ENCODE measurements at places on chromosomes 3 and 15. TPM values are rescaled to one million over a fixed set of nuclear protein-coding genes. Genes with fewer than 3 reads are reported as not detected.

The GPR62 gene
- not detected for total RNA-seq

The CACNA2D3 gene
- 7.3 TPM for total RNA-seq

The NME9 gene
- not detected for total RNA-seq

DNA sequence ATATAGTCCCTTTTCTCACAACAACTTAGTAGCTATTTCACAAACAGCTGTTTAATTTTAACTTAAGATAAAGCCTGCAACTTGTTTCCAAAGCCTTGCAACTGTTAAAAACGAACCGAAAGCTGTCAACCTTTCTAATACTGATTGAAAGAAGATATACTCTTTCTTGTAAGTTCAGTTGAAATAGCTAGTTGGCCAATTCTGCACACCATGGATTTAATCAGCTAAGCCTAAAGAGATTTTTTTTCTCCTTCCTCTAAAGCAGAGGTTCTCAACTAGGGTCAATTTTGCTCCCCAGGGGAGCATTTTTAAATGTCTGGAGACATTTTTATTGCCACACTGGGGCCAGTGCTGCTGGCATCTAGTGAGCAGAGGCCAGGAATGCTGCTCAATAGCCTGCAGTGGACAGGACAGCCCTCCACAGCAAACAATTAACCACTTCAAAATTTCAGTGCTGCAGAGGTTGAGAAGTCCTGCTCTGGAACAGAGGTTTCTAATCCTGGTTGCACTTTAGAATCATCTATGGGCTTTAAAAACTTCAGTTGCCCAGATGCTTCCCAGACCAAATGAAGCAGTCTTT, 26.2 kb downstream of the MINDY4B start:
- no peaks in the 10 kb centered on the region for H3K36me3 ChIP-seq
- H3K4me3 ChIP-seq, result no peak overlapping the region
- no peak for DNase-seq

DNA sequence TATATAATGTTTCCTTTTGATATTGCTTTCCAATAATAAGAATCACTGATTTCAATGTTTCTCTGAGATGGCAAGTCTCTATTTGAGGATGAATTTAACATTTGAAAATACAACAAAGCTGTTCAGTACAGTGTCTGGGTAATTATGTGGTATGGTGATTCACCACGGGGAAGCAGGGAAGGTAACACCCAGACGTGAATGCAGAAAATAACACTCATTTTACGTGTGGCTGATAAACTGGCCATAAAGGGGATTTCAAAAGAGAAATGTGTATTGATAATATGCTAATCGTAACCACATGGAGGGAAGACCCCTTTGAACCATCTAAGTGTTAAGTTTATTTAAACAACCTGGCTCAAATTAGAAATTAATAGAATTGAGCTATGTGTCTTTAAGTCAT, 344.6 kb downstream of the GRM7 start:
- H3K27ac ChIP-seq, result no peak overlapping the region
- no peak for DNase-seq
- H3K27me3 ChIP-seq, result no peaks in the 10 kb centered on the region
- H3K4me3 ChIP-seq, result peak overlapping the region; percentile 28

GRCh38 chr3:38646062-38646461, 3.4 kb downstream of the SCN5A start:
- DNase-seq, result no peak
- H3K4me3 ChIP-seq, result no peak overlapping the region
- peaks cover 7% of the 10 kb centered on the region for H3K4me1 ChIP-seq
- no peak overlapping the region for H3K27ac ChIP-seq

GRCh38 chr3:23685541-23686258, 120.1 kb upstream of the UBE2E1 start:
- no peak for DNase-seq
- H3K36me3 ChIP-seq, result no peaks in the 10 kb centered on the region
- no peaks in the 10 kb centered on the region for H3K27me3 ChIP-seq
- H3K4me3 ChIP-seq, result no peak overlapping the region
- H3K27ac ChIP-seq, result no peak overlapping the region
- H3K4me1 ChIP-seq, result no peaks in the 10 kb centered on the region

DNA sequence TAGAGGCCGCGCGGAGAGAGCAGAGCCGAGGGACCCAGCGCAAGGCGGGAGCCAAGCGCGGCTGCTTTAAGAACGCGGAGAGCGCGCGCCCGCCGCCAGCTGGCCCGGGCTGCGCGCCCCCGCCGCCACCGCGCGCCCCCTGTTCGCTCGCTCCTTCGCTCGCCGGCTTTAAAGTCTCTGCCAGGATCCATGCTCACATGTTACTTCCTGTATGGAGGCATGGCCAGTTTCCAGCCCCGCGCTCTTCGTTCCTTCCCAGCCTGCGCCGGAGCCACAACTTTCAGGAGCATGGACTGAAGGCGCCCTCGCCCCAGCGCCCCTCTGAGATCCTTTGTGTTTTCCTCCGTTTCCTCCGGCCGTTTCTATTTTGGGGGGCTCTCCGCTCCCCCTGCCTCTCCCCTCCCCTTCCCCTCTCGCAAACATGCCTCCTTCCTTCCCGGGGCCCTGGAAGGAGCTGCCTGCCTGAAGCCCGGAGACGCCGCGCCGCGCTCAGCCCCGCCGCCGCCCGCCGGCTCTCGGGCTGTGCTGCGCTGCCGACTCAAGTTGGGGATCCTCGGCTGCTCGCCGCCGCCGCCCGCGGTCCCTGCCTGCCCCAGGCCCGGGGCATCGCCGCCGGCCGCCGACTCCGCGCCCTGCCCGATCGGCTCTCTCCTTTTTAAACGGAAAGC, at the start of gene PTPRG:
Gene PTPRG, plus strand, starts transcription at position 198 of the 668 bp plus-strand sequence. CDS start 717 bp downstream, outside the sequence.
- H3K4me3 ChIP-seq, result peak within 1 kb of the TSS; percentile 63
- peak; percentile 90 for DNase-seq
- H3K4me1 ChIP-seq, result peaks cover 20% of the 10 kb centered on the region

DNA sequence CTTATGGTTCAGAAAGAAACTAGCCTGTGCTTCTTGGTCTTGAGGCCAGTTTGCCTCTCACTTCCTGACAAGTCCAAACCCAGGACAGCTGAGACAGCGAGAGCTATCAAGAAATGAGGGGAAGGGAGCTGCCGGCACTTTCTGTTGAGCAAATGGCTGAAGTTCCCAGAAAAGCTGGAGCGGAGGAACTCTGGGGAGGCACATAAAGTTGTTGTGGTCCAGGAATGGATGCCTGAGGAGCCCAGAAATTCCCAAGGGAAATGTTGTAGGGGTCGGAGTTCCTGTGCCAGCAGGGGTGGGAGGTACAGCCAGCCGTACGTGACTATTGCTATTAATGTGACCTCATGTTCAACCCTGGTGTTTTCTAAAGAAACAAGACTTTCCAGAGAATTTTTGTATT, 98.8 kb upstream of the TNFAIP8L3 start:
- no peaks in the 10 kb centered on the region for H3K36me3 ChIP-seq
- no peak overlapping the region for H3K4me3 ChIP-seq
- peaks cover 10% of the 10 kb centered on the region for H3K4me1 ChIP-seq
- no peaks in the 10 kb centered on the region for H3K27me3 ChIP-seq

- no peak overlapping the region for H3K27ac ChIP-seq
- no peaks in the 10 kb centered on the region for H3K36me3 ChIP-seq
- no peaks in the 10 kb centered on the region for H3K27me3 ChIP-seq
- peaks cover 57% of the 10 kb centered on the region for H3K4me1 ChIP-seq
- DNase-seq, result no peak
Measured at GRCh38 chr15:101246391-101246790, 5.5 kb downstream of the CHSY1 start.

DNA sequence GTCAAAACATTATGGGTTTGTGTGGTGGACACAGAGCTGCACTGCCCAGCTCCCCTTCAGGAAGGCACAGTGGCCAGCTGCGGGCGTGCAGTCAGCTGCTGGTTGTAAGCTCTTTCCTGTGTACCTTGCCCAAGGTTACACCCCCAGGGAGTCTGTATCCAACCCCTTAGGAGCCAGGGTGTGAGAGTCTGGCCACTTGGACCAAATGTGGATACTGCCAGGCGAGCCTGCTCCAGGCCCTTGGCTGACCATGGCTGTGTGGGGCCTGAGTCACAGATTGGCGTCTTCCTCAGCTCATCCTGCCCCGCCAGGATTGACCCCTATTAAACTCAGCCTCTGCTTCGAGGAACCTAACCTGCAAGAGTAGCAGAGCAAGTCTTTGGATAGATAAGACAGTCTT, 56.9 kb downstream of the ABHD5 start:
- H3K4me3 ChIP-seq, result no peak overlapping the region
- H3K4me1 ChIP-seq, result peaks cover 18% of the 10 kb centered on the region
- no peak for DNase-seq
- H3K27me3 ChIP-seq, result no peaks in the 10 kb centered on the region
- no peaks in the 10 kb centered on the region for H3K36me3 ChIP-seq

DNA sequence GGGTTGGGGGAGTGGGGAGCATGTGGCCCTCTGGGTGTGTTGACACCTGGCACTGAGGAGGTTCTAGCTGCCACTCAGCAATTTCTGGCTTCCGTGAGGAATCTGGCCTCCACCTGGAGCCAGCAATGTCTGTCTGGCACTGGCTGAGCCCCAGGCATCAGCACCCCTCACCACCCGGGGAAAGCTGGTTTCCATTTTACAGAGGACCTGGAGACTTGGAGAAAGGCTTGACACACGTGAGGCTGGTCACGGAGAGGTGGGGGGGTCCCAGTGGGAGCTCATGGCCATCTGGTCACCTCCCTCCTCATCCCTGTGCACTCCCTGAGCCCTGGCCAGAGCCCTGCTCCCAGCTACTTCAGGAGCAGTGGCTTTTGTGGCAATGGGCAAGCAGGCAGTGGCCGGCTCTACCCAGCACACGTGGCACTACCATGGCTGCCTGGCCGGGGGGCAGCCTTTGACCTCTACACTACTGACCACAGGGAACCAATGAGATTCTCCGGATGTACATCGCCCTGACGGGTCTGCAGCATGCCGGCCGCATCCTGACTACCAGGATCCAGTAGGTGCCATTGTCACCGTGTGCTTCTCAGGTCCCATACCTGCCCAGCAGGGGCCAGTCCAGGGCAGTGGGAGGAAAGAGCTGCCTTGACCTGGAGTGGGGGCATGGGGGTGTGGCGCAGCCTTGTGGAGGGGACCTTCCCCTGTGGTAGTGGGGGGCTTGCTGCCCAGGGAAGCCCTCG, 28.5 kb downstream of the ACAD9 start:
- no peak for DNase-seq
- H3K27ac ChIP-seq, result no peak overlapping the region
- H3K36me3 ChIP-seq, result peaks cover 99% of the 10 kb centered on the region
- no peak overlapping the region for H3K4me3 ChIP-seq
- H3K4me1 ChIP-seq, result no peaks in the 10 kb centered on the region

DNA sequence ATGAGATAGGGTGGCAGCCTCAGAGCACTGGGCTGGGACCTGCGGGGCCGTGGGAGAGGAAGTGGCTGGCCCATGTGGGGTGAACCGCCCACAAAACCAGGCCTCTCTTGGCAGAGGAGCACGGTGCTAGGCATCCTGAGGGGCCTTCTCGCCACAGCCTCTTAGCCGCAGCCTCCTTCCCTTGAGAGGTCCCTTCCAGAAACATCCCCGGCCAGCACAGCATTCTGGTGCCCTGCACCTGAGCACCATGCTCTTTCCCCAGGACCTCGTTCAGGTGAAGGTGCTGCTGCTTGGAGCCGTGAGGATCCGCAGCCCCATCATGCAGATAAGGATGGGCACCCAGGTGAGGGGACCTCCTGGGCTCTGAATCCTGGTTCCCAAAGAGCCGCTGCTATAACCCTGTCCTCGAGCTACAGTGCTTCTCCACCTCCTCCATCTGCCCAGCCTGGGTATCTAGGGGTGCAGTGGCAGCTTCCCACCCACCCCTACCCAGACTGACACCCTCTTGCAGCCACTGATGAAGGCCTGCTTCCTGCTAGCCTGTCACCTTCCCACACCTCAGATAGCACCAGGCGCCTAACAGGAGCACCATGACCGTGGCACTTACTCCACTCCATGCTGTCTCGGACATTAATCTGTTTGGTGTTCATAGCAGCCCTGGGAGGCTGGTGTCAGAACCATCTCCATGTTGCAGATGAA, 11.2 kb upstream of the TXNRD3 start:
- H3K4me3 ChIP-seq, result no peak overlapping the region
- no peaks in the 10 kb centered on the region for H3K4me1 ChIP-seq
- no peaks in the 10 kb centered on the region for H3K36me3 ChIP-seq
- peaks cover 2% of the 10 kb centered on the region for H3K27me3 ChIP-seq
